Progenitor cell of endocrine pancreas (in vitro differentiated cells): ENCODE measurements at places on chromosomes 2 and 18. TPM values are rescaled to one million over a fixed set of nuclear protein-coding genes. Genes with fewer than 3 reads are reported as not detected.
A peak's percentile ranks its signal among the peaks of the same experiment; 100 is the strongest.

Gene C2orf76
- total RNA-seq = 8.4 and 10.9 TPM in 2 replicates

GRCh38 chr2:66665124-66665984, 230.4 kb downstream of the MEIS1 start:
- no peak overlapping the region for H3K4me3 ChIP-seq
- H3K36me3 ChIP-seq = peaks cover 2% of the 10 kb centered on the region
- H3K27me3 ChIP-seq = no peaks in the 10 kb centered on the region

GRCh38 chr2:85194780-85195480, 61.7 kb downstream of the TCF7L1 start:
- H3K4me1 ChIP-seq = peaks cover 5% of the 10 kb centered on the region
- no peak overlapping the region for H3K4me3 ChIP-seq
- peaks cover 5% of the 10 kb centered on the region for H3K36me3 ChIP-seq
- no peak overlapping the region for H3K27ac ChIP-seq
- DNase-seq = no peak
- H3K27me3 ChIP-seq = no peaks in the 10 kb centered on the region

DNA sequence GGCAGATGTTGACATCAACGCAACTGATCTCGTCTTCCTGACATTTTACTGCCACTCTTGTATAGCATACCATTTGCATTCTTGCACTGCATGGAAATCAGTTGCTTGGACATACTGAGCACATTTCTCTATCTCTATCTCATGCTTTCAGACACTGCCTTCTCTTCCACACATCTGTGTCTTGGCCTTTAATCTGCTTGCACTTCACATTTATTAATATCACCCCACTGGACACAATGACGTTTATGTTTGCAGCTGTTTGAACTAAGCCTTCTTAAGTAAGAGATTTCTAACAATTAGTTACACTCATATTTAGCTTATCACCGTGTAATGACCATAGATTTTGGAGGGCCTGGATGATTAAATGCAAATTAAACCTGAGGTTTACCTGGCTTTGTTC, 229.8 kb upstream of the CDH19 start:
- H3K27me3 ChIP-seq = no peaks in the 10 kb centered on the region
- H3K36me3 ChIP-seq = no peaks in the 10 kb centered on the region
- DNase-seq = no peak
- no peak overlapping the region for H3K4me3 ChIP-seq
- no peak overlapping the region for H3K27ac ChIP-seq

DNA sequence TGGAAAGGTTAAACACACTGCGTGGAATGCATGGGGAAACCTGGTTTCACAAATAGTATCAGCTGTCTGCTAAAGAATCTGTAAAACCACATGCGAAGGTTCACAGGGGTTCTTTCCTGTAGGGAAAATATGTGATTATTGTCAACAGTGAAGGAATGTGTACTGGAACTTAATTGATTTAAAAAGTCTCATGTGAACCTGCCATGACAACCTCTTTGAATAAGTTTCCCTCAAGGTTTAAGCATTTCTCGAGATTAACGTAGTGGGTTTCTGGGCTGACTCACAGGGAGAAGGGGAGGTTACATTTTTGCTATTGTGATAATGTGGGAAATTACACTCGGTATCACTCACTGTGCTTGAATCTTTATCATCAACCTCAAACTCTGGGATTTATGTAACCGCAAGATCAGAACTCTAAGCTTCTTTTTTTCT, 28.2 kb upstream of the IL1R1 start:
- H3K4me3 ChIP-seq = no peak overlapping the region
- H3K27ac ChIP-seq = no peak overlapping the region

DNA sequence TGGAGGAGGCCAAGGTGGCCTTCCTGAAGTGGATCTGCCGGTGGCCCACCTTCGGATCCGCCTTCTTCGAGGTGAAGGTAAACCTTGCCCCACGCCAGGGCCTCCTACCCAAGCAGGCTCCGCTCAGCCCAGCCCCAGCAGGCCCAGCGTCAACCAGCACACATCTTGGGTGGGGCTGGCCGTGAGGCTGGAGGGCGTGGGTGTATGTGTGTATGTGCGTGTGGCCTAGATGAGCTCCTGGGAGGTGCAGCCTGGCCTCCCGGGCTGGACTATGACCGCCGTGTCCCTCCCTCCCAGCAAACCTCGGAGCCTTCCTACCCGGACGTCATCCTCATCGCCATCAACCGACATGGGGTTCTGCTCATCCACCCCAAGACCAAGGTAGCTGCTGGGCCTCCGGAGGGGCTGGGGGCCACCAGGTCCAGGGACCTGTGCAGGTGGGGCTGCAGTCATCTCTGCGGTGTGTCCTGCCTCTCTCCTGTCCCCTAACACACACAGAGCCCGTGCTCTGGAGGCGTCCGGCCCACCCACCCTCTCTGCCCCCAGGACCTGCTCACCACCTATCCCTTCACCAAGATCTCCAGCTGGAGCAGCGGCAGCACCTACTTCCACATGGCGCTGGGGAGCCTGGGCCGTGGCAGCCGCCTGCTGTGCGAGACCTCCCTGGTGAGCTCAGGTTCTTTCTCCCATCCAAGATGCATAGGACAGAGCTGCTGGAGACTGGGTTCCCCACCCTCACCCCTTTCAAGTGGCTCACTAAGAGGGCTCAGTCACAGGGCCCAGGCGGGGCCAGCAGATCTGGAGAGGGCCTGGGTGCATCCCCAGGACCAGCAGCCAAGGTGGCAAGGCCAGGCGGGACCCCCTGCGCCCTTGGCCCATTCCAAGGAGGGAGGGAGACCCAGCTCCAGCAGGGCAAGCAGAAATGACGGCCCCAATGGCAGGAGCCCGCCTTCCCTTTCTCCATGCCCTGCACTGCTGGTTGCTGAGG, 9.4 kb upstream of the GPR17 start:
- no peaks in the 10 kb centered on the region for H3K36me3 ChIP-seq
- no peak overlapping the region for H3K27ac ChIP-seq
- H3K4me3 ChIP-seq = no peak overlapping the region
- H3K27me3 ChIP-seq = no peaks in the 10 kb centered on the region
- H3K4me1 ChIP-seq = peaks cover 5% of the 10 kb centered on the region

Gene GRHL1
- total RNA-seq = 13.4 and 14.4 TPM in 2 replicates

DNA sequence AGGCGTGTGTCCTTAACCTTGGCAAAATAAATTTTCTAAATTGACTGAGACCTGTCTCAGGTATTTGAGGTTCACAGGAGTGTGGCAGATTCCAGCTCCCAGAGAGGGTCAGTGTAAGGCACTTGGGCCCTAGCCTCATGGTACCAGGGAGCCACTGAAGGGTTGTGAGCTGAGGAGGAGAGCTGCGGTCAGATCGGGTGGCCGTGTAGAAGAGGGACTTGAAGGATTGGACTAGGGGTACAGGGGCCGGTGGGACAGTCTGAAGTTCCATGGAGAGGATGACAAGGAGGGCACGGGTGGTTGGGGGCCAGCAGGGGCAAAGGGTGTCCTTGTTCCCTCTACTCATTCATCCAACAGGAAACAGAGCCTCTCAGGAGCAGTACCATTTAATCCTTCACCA, 327.0 kb upstream of the HS6ST1 start:
- no peak overlapping the region for H3K27ac ChIP-seq
- H3K4me1 ChIP-seq = peaks cover 4% of the 10 kb centered on the region
- H3K4me3 ChIP-seq = no peak overlapping the region
- H3K36me3 ChIP-seq = no peaks in the 10 kb centered on the region

DNA sequence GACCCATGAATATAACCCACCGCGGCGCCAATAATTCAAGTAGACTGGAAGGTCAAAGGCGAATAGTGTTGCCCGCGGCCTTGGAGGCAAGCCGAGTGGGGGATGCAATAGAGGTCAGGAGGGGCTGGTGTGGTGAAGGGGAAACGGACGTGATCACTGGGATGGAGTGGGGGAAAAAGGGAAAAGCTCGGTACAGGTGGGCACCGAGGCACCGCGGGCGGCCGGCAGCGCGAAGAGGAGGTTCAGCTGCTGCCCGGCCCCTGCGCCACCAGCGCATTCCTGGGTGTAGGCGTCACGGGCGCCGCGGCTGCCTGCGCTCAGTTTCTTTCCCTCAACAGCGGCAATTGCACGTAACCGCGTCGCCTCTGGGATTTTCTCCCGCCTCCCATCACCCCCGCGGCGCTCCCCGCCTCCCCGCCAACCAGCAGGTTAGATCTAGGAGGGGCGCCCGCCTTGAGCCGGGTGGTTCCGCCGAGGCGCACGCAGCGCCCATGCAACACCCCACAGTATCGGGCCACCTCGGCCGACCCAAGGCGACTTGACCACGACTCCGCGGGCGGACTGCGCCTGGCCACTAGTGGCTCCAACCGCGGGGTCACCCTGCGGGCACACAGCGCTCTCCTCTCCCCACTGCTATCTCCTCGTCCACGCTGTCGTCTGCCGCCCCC, 1.5 kb downstream of the RND3 start:
- H3K27me3 ChIP-seq = no peaks in the 10 kb centered on the region
- peak overlapping the region; percentile 99 for H3K4me3 ChIP-seq
- peak; percentile 52 for DNase-seq
- peaks cover 1% of the 10 kb centered on the region for H3K36me3 ChIP-seq
- peak overlapping the region; percentile 98 for H3K27ac ChIP-seq

DNA sequence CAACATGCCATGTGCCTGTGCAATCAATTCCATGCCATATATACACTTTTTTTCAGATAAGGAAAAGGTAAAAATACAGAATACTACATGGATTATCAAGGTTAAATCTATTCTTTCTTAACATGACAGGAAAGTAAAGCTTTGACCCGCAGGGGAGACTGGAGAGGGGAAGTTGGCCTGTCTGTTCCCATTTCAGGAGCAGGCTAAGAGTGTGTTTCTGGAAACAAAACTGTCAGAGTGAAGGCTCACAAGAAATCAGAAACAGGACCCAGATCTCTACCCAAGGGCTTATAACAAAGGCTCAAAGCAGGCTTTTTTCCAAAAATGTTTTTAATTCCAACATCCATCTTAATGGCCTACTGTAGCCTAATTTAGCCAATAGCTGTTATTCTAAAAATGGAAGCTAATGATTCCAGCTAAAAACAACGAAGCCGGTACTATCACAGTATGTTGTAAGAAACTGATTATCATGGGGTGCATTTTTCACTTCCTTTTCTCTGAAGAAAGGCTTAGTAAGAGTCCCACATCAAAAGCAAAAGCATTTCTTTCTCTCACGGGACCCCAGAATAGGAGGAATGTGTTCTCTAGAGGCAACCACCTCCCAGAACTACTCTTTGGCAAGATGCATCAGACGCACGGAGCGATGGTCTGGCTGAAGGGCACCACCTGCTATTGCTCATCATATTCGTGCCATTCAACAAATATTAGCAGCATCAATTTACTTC, 41.4 kb downstream of the FECH start:
- H3K36me3 ChIP-seq = no peaks in the 10 kb centered on the region
- H3K27ac ChIP-seq = no peak overlapping the region
- peaks cover 7% of the 10 kb centered on the region for H3K27me3 ChIP-seq
- DNase-seq = no peak
- H3K4me1 ChIP-seq = peaks cover 8% of the 10 kb centered on the region

DNA sequence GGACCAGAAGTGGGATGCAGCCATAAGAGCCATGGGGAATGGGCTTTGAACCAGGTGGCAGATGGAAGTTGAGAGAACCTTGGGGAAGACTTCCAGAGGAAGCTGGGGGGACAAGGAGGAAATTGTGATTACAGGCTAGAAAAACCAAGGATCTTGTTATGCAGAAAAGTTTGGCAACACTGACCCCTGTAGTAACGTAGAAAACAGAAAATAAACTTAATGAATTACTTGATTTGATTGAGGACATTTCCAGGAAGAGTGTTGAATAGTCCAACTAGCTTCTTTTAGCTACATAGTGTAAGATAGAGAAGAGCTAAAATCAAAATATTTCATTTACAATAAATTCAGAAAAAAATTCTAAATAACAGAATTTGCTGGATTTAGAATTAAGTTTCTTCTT, 91.9 kb upstream of the GPC1 start:
- H3K27ac ChIP-seq = no peak overlapping the region
- H3K36me3 ChIP-seq = no peaks in the 10 kb centered on the region
- H3K4me1 ChIP-seq = no peaks in the 10 kb centered on the region
- H3K4me3 ChIP-seq = no peak overlapping the region
- H3K27me3 ChIP-seq = peaks cover under 1% of the 10 kb centered on the region

DNA sequence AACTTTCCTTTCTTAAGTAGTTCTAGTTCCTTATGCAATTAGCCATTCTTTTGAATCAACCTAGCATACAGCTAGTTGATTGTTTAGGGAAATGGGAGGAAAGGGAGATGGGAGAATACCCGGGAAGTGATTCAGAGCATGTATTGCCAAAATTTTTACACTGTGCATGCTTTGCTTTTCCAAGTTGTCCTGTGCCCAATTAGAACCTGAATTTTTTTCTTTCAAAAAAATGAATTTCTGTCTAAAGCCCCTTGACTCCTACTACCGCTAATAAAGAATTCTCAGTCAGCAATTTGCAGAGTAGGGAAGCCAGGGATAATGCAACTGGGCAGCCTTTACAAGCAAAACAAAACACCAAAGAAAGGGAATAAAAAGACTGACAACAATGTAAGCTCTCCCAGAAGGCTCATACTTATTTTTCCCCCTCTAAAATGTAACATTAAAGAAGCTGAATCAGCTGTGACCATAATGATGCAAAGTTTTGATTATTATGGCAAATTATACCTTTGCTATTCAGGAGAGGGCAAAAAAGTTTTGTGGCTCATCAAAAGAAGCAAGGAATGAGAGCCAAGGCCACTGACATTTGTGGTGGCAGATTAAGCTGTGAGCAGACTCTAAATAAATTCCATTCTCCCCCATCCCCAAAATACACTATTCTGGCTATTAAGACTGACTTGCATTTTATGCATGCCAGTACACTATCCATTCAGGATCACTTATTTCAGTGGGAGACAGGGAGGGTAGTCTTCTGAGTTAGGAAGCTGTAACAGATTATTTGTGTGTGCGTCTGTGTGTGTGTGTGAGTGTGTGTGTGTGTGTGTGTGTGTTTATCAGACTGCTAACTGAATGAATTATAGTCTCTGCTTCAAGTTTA, 174.3 kb downstream of the ERBB4 start:
- H3K4me1 ChIP-seq = peaks cover 35% of the 10 kb centered on the region
- H3K36me3 ChIP-seq = no peaks in the 10 kb centered on the region
- peak overlapping the region; percentile 1 for H3K27ac ChIP-seq
- no peak for DNase-seq
- no peak overlapping the region for H3K4me3 ChIP-seq

Gene SERPINB10
- total RNA-seq = not detected in 2 replicates

- no peak overlapping the region for H3K4me3 ChIP-seq
- no peak for DNase-seq
- H3K36me3 ChIP-seq = peaks cover 2% of the 10 kb centered on the region
- H3K27ac ChIP-seq = no peak overlapping the region
Observed at GRCh38 chr18:2982022-2982421, 30.9 kb downstream of the LPIN2 start.

Gene TMEM169
- total RNA-seq = 3.6 and 3.8 TPM in 2 replicates

- peaks cover 20% of the 10 kb centered on the region for H3K36me3 ChIP-seq
- no peaks in the 10 kb centered on the region for H3K27me3 ChIP-seq
- no peak overlapping the region for H3K4me3 ChIP-seq
- DNase-seq = no peak
- peaks cover 5% of the 10 kb centered on the region for H3K4me1 ChIP-seq
- no peak overlapping the region for H3K27ac ChIP-seq
Observed at GRCh38 chr2:226869371-226869770, 33.5 kb downstream of the RHBDD1 start.

GRCh38 chr2:238016526-238016925, 44.3 kb upstream of the SCLY start:
- H3K4me1 ChIP-seq = no peaks in the 10 kb centered on the region
- H3K27me3 ChIP-seq = no peaks in the 10 kb centered on the region
- H3K36me3 ChIP-seq = peaks cover 5% of the 10 kb centered on the region
- no peak for DNase-seq
- H3K4me3 ChIP-seq = no peak overlapping the region
